Fibroblast of villous mesenchyme (primary cell): ENCODE measurements at places on chromosomes 13 and 19. TPM values are rescaled to one million over a fixed set of nuclear protein-coding genes. Genes with fewer than 3 reads are reported as not detected.

The TYROBP gene
- total RNA-seq, result not detected in 2 replicates

The NXNL1 gene
- not detected in 2 replicates for total RNA-seq

The NLRP11 gene
- total RNA-seq, result not detected in 2 replicates

The GRK1 gene
- not detected in 2 replicates for total RNA-seq

The CAMSAP3 gene
- total RNA-seq, result not detected in 2 replicates

The NTN5 gene
- under 0.01 TPM in 1 of 2 replicates, not detected in the other for total RNA-seq

The CBY2 gene
- total RNA-seq, result not detected in 2 replicates

GRCh38 chr19:7928334-7928706, 2.4 kb upstream of the CTXN1 start:
- DNase-seq, result no peak

GRCh38 chr19:51457351-51458013, 772 bp downstream of the SIGLEC8 start:
- DNase-seq, result no peak

DNA sequence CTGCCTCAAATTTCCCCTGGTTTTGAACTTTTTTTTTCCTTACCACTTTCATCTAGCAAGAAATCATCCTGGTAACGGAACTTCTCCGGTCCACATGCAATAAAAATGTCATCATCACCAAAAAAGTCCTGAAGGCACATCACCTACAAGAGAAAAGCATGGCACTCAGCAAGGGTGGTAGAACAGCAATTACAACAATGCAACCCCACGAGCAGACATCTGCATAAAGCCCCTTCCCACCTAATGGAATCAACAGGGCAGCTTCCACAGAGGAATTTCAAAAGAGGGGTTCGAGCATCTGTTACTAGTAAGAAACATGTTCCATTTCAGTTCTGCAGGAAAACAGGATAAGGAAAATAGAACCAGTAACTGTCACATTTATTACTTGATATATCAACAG, 183.9 kb downstream of the DCLK1 start:
- DNase-seq, result no peak

DNA sequence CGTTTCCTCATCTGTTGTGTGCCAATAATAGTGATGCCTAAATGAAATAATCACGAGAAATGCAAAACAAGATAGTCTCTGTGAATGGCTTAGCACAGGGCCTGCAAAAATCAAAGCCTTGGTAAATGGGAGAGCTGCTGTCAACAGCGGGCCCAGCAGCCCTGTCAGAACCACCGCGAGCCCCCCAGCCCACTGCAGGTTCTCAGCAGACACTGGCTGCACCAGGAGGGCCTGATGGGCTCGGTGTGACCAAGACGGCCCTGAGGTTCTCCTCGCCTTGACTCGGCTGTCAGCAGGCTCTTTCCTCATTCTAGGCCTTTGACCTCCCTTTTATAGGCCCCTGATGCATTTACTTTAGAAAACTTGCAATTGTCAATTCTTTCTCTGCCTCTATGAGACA, 90.9 kb upstream of the GPR183 start:
- no peak for DNase-seq

- no peak for DNase-seq
Observed at GRCh38 chr13:101773062-101773461, 320.6 kb downstream of the ITGBL1 start.

GRCh38 chr19:23823952-23824389, 65.3 kb upstream of the ZNF681 start:
- DNase-seq, result no peak

DNA sequence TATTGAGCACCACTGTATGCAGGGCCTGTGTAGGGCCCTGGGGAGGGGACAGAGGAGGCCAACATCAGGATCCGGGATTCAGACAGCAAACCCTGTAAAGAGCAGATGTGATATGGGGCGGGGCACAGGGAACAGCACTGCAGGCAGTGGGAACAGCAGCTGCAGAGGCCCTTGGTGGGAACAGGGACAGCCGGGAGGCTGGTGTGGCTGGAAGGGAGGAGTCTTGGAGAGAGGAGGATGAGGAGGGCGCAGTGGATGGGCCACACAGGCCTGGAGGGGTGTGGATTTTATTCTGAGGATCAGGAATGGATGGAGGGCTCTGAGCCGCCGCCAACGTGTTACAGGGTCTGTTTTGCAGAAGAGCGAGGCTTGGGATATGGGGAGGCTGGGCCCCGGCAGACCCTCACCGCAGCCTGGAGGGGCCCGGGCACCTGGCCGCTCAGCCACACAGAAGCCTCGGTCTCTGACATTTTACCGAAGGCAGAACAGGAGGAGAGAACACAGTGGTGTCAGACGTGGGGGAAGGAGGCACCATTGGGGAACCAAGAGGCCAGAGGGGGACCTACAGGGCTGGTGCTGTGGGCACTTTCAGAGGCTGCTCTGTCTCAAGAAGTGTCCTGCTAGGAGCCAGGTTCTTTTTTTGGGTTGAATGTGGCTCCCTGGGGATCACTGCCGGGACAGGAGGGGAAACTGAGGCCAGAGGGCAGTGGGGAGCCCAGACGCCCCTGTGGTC, 6.9 kb downstream of the EFNA2 start:
- DNase-seq, result no peak

- peak; percentile 21 for DNase-seq
Observed at GRCh38 chr13:45925151-45925550, 73.6 kb upstream of the SIAH3 start.

- DNase-seq, result peak; percentile 90
Observed at GRCh38 chr13:110799246-110800236, 86.0 kb downstream of the ING1 start.

GRCh38 chr13:39910041-39910440, 254.6 kb downstream of the COG6 start:
- no peak for DNase-seq

DNA sequence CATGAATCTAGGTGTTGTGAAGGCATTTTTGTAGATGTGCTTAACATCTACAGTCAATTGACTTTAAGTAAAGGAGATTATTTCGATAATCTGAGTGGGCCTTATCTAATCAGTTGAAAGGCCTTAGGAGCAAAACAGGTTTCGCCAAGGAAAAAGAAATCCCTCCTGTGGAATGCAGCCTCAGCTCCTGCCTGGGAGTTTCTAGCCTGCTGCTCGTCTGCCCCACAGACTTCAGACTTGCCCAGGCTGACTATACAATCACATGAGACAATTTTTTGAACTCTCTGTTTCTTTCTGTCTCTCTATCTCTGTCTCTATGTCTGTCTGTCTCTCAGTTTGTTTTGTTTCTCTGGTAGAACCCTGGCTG, 312.5 kb downstream of the OLFM4 start:
- no peak for DNase-seq

DNA sequence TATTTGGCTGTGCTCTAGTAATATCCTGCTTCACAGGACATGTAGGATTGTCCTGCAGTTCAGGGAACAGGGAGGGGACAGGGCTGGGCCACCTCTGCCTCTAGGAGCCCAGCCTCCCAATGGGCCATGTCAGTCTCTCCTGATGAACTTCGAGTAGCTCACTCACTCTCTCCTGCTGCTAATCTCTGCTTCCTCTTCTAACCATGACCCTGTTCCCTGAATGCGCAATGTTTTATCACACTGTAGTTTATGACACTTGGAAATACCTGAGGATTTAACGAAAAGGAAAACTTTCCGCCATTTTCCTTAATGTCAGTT, 9.2 kb downstream of the PARP4 start:
- DNase-seq, result peak; percentile 28

DNA sequence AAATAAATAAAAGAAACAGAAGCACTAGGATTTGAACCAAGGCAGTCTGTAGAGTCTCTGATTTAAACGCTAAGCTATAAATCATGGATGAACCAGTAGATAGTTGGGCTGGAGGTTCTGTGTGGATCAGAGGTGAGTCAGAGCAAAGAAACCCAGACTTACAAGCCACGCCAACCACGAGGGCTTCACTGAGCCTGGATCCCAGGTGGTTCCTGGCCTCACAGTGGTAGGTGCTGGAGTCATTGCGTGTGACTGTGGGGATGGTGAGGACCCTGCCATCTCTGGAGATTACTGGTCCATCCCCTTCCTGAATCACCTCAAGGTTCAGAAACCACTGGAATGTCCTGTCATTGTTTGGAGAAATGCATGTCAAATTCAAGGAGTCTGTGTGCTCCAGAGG, 19.3 kb upstream of the CEACAM20 start:
- DNase-seq, result peak; percentile 6

DNA sequence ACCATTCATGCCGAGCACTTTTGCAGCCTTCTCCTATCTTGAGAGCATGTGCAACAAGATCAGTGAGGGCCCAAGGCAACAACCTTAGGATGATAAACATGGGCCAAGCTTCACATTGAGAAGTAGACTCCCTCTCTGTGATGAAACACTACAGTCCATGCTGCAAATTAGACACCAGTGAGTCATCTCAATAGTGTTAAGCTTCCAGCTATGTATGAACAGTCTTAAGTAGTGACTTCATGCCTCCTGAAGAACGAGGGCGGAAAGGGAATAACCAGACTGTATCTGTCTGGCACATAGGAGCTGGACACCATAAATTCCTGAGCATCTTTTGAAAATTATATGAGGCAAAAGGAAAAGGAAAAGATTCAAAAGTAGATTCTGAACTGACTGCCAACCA, 309.9 kb upstream of the SLITRK1 start:
- DNase-seq, result no peak
